Urothelium cell line (cell line): ENCODE measurements at places on chromosomes 3 and 15.

DNA sequence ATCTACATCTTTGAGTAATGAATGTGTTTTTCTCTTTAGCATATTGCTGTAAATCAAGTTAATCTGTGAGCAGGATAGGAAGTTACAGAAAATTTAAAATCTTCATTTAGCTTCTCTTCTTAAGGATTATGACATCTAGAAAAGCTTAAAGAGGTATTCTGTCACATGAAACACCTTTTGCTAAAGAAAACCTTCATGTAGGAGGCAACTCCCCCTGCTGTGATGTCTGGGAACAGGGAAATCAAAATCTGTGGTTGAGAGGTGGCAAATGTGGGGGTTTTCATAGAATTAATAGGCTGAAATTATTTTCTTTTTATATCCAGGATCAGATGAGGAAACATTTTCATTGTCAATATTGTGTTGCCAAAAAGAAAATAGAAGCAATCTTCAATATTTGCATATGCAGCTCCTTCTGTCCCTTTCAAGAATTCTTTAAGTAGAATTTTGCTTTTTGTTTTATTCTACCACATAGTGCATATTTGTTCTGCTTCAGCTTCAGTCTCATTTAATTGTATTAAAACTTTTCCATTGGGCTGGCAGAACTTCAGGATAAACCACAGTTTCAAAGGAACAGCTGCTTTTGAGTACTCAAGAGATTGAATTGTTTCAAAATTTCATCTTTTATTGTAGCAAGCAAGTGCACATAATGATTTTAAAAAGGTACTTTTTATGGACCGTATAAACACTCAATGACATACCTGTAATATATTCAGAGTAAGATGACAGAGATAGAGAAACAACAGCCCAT lies 128.4 kb downstream of the RAP2B start:
- DNase-seq = no peak

GRCh38 chr3:124701687-124702086 lies 28.6 kb upstream of the UMPS start:
- DNase-seq = peak; percentile 33

DNA sequence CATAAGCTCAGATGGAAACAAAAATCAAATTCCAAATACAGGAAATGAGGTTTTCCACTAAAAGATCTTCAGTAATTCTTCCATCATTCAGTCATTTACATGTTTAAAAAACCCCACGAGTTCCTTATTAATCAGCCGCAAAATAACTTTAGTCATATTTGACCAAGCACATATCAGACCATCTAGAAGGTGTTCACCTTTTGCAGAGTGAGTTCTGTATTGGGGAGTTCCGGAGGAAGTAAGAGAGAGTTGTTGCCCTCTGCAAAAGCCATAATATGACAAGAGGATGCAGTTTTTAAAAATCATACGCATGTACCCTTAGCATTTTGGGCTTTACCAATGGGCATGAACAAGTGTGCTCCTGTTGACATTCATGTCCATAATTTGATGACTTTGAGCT lies 61.6 kb downstream of the CCR1 start:
- no peak for DNase-seq

GRCh38 chr3:195162816-195163215 lies 108.1 kb downstream of the XXYLT1 start:
- DNase-seq = no peak

DNA sequence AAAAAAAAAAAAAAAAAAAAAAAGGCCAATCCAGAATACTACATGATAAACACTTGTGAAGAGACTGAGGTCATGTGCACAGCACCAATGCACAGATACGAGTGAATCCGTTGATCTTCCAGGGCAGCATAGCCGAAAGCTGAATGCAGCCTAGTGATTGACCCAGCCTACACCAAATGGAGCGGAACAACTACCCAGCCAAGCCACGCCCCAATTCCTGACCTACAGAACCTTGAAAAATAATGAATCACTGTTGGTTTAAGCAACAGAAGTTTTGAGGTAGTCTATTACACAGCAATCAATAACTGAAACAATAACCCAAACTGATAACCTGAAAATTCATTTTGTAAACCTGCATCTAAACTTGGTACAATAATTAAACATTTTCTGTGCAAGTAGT lies 361.0 kb downstream of the FHIT start:
- no peak for DNase-seq

- DNase-seq = peak; percentile 55
These were observed 11.1 kb downstream of the RUVBL1 start for GRCh38 chr3:128112357-128112968.

DNA sequence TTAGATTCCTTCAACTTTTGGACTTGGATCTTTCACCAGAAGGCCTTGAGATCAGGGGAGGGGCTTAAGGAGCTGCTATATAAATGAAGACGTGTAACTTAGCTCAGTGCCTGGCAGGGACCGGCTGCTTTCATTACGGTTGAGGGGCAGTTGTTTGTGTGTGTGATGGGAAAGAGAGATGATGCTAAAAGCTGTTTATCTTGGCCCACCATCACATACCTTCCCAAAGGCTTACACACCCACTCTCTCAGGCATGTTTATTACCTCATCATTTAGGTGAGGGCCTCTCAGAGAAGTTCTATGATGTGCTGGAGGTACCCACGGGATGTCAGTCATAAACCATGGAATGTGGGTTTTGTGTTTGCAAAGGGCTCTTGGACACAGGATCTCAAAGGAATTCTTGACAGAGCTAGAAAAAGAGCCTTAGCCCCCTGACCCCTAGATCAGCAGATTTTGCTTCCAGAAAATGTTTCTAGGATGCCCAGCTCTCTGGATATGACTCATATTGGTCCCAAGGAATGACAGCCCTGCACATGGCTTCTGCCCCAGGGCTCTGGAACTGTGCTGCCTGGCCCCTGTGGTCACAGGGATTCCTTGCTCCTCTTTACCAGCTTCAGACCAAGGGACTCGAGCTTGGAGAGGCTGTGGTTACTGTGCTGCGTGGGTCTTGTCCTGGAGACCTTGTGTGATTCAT lies 15.9 kb upstream of the SMAD3 start:
- DNase-seq = peak; percentile 81
